ENCODE measurements at places on chromosomes 1 and 21.

- DNase-seq, result no peak
Measured at GRCh38 chr21:45335761-45336534, 48.3 kb upstream of the POFUT2 start.

DNA sequence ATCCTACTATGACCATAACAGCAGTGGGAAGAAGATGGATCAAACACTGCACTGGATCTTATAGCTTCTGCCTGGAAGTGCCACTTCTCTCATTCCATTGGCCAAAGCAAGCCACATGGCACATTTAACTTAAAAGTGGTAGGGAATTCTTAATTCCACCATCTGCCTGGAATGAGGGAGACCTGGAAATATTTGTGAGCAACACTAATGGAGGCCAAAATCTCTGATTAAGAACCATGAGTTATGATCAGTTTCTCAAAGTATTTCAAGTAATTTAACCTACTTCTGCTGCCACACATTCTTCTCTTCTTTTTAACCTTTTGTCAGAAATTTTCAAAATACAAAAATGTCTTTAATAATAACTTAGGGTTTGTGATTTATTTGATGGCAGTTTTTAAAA is 154.0 kb upstream of the C1orf87 start:
- DNase-seq, result no peak

GRCh38 chr1:167489571-167490340 is 28.6 kb downstream of the CD247 start:
- DNase-seq, result peak; percentile 52

GRCh38 chr1:225418598-225418997 is 9.2 kb downstream of the LBR start:
- no peak for DNase-seq

Data from central memory CD4-positive, alpha-beta T cell (primary cell).